Activated CD4-positive, alpha-beta T cell treated with anti-CD3 and anti-CD28 coated beads, Interleukin-2, amount 50 U/mL, for 48 hours (primary cell): ENCODE measurements at places on chromosomes 2 and 18.
A peak's percentile ranks its signal among the peaks of the same experiment; 100 is the strongest.

DNA sequence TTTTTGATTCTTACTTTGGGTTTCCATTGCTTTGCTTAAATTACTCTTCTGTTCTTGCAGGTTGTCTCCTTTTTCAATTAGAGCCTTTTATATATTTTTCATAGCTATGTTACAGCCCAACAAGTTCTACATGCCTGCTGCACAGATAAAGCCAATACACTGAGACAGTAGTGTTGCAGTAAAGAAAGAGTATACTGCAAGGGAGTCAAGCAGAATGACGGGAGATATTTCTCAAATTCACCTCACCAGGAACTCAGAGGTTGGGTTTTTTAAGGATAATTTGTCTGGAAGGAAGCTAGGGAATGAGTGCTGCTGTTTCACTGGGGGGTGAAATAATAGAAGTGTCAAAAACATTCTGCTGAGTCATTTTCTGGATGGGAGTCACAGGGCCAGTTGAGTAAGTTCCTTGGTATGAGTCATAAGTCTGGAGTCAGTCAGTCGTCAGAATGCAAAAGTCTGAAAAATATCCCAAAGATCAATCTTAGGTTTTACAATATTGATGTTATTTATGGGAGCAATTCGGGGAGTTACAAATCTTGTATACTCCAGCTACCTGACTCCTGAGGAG, 193.0 kb upstream of the RGPD4 start:
- DNase-seq = no peak

- peak; percentile 2 for DNase-seq
Measured at GRCh38 chr2:234950730-234951663, 820 bp upstream of the SH3BP4 start.

DNA sequence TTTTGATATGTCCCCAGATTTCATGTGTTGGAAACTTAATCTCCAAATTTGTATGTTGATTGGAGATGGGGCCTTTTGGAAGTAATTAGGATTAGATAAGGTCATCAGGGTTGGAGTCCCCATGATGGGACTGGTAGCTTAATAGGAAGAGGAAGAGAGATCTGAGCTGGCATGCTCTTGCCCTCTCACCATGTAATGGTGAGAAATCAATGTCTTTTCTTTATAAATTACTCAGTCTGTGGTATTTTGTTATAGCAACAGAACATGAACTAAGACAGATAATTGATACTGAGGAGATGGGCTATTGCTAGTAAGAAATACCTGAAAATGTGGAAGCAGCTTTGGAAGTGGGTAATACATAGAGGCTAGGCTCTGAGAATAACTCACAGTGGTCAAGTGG, 48.0 kb downstream of the CDC42EP3 start:
- no peak for DNase-seq

DNA sequence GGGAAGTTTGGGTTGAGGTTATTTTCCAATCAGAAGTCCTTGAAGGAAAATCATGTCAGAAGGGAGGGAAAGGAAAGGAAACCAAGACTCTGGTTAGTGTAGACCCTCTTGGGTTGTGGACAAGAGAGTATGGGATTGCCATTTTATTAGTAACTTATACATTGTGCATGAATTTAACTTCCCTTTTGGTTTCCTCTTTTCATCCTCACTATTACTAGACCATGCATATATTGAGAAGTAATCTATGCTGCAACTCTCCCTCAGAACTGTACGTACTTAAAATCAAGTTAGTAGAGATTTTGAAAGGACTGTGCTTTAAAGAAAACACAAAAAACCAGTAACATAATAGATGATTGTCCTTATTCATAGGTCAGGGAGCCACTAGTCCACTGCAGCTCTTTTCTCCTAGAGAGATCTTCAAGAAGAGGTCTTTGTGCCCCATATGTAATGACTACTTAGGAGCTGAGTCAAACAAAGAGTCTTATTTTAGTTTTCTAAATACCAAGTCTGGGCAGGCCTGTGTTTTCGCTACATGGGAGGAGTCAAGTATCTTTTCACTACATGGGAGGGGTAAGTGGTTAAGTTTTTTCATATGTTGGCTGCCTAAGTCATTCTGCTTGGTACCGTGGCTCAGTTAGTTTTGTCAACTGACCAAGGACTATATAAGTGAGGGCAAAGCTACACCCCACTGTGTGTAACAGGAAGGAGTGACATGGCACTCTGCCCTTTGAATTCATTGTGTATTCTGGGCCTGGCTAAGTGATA, 25.2 kb upstream of the FAM117B start:
- no peak for DNase-seq
